ENCODE measurements at places on chromosomes 5 and 9. TPM values are rescaled to one million over a fixed set of nuclear protein-coding genes. Genes with fewer than 3 reads are reported as not detected.
A peak's percentile ranks its signal among the peaks of the same experiment; 100 is the strongest.

Gene SPINK4
- total RNA-seq = not detected

- no peak for DNase-seq
These were observed 14.7 kb downstream of the NUP214 start for GRCh38 chr9:131140112-131140511.

DNA sequence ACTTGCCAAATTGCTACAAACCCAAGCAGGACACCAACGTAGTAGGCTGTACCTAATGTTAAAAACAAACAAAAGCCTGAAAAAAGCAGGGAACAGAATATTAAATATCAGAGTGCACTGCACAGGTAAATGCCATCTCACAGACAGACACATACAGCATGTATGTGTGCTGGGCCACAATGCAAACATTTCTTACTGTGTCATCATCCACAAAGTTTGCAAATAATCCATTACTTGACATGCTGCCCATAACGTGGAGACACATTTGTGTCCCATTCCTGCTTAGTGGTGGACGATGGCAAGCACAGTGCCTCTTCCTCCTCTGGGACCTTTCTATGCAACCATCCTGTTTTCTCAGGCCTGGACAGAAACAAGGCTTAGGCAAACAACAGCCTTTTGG, 44.7 kb downstream of the GOLM1 start:
- DNase-seq = no peak

DNA sequence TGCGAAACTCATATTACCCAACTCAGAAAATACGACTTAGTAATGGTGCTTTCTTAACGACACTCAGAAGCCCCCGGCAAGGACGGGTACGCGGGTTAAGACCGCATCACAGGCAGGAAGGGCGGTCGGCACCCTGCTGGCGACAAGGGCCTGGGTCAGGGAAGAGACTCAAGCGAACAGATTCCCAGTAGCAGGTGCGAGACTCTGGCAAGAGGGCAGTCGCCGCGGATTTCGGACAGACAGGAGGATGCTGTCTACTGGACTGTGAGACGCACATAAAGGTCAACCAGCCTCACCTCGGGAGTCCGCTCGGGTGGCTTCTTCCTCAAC, 398 bp downstream of the RAPGEF6 start:
- peak; percentile 66 for DNase-seq

DNA sequence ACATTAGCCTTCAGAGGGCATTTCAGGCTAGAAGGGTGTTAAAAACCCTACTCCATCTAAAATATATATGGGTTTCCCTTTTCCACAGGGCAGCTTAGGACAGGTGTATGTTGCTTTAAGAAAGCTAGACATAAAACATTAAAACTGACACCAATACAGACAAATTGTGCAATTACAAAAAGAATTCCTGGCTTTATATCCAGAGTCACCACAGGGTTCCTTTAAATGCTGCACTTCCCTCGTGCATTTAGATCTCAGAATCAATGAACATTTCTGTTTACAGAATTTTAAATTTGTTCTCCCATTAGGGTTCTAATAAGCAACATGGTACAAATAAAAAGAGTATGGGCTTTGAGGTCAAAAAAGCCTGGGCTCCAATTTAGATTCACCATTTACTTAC, 170.2 kb downstream of the MAPKAP1 start:
- DNase-seq = no peak

Gene OBP2B
- total RNA-seq = not detected

GRCh38 chr9:14383294-14383693, 69.4 kb upstream of the NFIB start:
- DNase-seq = no peak

- no peak for DNase-seq
These were observed 801.2 kb downstream of the MAT2B start for GRCh38 chr5:164306662-164307061.

Gene LRRTM2
- 1.1 TPM for total RNA-seq

DNA sequence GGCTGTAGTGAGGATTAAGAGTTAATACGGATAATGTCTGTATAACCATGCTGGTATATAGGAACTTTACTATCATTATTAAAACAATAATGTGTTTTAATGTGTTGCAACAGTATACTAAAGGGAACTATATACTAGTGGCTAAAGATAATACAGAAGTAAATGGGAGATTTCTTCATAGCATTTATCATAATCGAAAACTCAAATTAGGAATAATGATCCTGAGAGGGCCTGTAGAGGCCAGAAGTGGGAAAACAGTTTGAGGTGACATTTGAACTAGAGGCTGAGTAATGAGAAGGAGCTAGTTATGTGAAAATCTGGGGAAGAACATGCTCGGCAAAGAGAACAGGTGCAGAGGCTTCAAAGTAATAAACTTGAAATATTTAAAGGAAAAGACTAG, 2.9 kb downstream of the TCERG1 start:
- no peak for DNase-seq

Gene MZB1
- 4.0 TPM for total RNA-seq

Gene FRMD3
- 21.7 TPM for total RNA-seq

DNA sequence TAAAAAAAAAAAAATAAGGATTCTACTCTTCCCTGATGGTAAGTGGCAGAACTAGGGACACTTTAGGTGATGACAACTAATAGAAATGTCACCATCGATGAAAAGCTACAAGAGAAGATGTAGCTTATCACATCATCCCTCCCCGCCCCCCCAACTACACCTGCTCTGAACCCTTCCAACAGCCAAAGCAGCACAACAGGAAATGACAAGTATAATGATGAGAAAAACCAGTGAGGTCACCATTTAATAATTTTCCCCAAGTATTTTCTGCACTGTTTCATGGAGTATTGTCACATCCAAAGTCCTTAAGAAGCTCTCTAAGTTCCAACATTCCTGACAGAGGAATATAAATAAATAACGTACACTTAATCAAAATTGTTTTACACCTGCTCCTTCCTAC, 221.4 kb downstream of the EFNA5 start:
- DNase-seq = no peak

GRCh38 chr5:179793468-179794139, at the start of gene LTC4S:
LTC4S (plus strand) TSS chr5:179793986; CDS start chr5:179794081, 95 bp downstream.
- peak; percentile 65 for DNase-seq

Gene TAF11L5
- total RNA-seq = not detected

- no peak for DNase-seq
These were observed 129.8 kb downstream of the CD180 start for GRCh38 chr5:67066815-67067214.

DNA sequence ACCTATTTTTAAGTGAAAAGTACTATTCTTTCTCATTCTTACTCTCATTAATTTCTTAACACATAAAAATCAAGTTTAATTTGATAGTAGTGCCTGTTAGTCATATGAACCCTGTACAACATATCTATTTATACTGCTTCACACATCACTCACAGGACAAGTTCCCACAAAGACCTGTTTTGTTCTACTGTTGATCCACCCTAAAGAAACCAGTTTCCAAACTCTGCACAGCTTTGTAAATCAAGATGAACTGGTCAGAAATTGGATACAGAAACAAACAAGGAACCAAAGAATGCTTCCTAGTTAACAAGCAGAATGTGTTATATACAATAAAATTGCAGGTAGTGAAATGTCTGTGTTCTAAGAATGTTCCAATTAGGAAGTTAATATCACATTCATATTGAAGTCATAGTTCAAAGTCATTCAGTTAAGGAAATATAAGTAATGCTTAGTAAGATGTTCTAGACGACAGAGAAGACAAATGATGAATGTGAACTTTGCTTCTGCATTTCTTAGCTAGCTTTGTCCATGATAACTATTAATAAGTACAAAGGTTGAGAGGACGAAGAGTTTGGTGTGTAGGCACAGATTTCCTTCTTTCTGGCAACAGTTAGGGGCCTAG, 33.4 kb downstream of the C9orf85 start:
- DNase-seq = no peak

GRCh38 chr9:38003946-38004808, 64.8 kb downstream of the SHB start:
- no peak for DNase-seq

- peak; percentile 49 for DNase-seq
These were observed 62.0 kb downstream of the SUSD1 start for GRCh38 chr9:112112941-112113681.

Gene PAEP
- not detected for total RNA-seq

DNA sequence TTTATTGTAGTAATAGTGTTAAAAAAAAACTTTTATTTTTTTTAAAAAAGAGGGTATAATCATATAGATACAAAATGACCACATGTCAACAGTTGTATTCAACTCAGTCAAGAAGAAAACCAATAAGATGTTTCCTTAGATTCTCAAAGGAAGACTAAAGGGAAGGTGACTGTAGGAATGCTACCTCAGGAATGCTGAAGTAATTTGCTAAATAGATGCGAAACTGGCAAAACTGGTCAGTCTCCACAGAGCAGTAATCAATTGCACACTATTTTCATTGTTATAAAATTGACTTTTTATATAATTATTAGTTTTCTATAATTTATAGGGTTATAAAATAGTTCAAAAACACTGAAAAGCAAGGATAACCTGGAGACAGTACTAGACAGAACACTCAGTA, 204.8 kb downstream of the GABRG2 start:
- DNase-seq = no peak

- DNase-seq = no peak
These were observed 7.0 kb downstream of the ADGRD2 start for GRCh38 chr9:124457079-124457886.

DNA sequence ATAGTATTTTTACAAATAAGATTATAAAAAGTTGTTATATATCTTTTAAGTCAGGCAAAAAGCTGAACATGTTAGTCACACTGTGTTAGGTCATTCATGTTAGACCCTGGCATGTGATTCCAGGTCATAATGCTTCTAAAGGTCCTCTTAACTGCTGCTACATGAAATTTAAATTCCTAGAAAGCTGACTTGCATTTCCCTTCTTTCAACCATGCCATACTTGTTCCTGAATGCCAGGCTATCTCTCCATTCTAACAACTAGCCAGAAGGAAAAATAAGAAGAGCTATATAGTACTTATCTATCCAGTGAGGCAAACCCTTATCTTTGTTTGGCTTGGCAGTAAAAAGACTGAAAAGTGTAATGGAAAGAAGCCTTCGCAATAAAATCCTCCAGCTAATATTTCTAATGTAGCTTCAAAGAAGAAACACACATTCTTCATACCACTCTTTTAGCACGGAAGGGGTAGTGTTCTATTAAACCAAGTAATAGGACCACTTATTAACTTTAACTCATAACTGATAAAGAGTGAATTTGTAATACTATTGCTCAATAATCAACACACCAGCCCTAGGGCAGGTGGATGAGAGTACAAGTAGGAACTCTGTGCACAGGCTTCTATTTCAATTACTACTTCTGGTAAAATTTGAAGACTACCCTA, 310.2 kb downstream of the PDE4D start:
- no peak for DNase-seq

- peak; percentile 17 for DNase-seq
These were observed 27.8 kb upstream of the TNFSF8 start for GRCh38 chr9:114958021-114958843.

Gene HBEGF
- total RNA-seq = 10.5 TPM

DNA sequence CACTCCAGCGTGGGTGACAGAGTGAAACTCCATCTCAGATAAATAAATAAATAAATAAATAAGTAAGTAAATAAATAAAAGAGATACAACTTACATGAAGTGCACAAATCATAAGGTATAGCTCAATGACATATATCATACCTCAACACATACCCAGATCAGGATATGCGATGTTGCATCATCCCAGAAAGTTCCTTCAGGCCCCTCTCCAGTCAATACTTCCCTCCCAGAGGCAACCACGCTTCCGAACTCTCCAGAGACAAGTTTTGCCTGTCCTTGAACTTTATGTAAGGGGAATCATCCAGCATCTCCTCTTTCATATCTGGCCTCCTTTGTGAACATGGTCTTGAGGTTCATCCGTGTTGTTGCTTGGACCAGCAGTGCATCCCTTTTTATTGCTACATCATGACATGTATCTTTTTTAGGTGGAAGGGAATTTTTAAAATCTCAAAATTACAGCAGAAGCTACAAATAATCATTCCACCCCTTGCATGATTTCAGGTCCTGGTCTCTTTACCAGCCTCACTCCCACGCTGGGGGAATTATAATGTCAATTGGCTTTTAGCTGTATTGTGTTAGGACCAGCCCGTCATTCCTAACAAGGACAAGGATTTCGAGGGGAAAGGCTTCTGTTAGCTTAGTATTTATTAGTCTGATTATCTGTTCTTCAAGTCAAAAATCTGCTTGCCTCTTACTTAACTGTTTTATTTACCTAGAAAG, 32.9 kb upstream of the AOPEP start:
- DNase-seq = no peak

Gene GPR150
- total RNA-seq = 0.60 TPM

- no peak for DNase-seq
These were observed 101.9 kb downstream of the CD180 start for GRCh38 chr5:67094476-67095300.

DNA sequence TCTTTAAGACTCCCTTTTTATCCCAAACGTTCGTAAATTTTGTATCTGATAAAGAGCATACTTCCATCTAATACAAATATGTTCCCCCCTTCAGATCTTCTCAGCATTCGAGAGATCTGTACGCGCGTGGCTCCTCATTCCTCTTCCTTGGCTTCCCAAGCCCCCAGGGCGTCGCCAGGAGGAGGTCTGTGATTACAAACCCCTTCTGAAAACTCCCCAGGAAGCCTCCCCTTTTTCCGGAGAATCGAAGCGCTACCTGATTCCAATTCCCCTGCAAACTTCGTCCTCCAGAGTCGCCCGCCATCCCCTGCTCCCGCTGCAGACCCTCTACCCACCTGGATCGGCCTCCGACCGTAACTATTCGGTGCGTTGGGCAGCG, 19.9 kb downstream of the CDKN2A start:
- DNase-seq = no peak

- no peak for DNase-seq
These were observed 33.5 kb upstream of the SPARC start for GRCh38 chr5:151720215-151720614.

GRCh38 chr5:54383941-54384340, 71.6 kb upstream of the HSPB3 start:
- DNase-seq = no peak

DNA sequence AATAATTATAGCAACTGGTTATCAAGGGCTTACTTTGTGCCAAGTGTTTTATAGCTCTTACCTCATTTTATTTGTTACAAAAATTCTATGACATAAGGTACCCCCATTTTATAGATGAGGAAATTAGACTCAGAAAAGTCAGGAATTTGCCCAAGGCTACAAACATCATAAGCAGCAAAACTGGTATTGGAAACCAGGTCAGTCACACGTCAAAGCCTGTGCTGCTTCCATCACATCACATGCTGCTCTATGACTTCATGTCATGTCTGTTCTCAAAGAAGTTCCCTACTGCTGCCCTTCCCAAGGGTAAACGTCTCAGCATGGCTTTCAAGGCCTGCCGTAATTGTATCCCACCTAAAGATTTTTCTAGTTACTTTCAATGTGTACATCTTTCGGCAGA, 6.9 kb upstream of the KIF2A start:
- DNase-seq = no peak

- DNase-seq = no peak
These were observed 9.1 kb downstream of the BRD3 start for GRCh38 chr9:134058716-134059115.

DNA sequence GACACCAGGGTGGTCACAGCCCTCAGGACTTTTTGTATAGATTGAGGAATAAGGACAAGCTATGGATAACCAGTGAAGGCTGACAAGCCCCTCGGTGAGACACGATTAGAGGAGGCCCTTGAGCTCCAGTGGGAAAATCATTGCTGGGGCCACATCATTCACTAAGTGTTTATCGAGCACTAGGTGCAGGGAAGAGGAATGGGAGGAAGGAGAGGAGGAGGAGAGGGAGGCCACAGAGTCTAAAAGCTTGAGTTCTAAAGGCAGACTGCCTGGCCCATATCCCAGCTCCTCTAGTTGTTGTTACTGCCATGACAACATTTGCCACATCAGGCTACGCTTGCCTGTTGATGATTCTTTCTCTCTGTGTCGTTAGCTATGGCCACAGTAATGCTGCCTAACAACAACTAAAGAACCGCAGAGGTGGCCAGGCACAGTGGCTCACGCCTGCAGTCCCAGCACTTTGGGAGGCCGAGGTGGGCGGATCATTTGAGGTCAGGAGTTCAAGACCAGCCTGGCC, 37.6 kb downstream of the NKX2-5 start:
- DNase-seq = no peak
